ENCODE measurements at places on chromosomes 7 and 10.

DNA sequence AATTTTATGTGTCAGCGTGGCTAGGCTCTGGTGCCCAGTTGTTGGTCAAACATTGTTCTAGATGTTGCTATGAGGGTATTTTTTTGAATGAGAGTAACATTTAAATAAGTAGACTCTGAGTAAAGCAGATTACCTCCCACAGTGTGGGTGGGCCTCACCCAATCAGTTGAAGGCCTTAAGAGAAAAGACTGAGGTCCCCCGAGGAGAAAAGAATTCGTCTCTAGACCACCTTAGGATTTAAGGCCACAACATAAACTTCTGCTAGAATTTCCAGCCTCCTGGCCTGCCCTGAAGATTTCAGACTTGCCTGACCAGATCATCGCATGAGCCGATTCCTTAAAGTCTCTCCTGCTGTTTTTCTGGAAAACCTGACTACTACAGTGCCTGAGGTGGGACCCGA, 45.1 kb upstream of the SRGN start:
- no peak for DNase-seq

DNA sequence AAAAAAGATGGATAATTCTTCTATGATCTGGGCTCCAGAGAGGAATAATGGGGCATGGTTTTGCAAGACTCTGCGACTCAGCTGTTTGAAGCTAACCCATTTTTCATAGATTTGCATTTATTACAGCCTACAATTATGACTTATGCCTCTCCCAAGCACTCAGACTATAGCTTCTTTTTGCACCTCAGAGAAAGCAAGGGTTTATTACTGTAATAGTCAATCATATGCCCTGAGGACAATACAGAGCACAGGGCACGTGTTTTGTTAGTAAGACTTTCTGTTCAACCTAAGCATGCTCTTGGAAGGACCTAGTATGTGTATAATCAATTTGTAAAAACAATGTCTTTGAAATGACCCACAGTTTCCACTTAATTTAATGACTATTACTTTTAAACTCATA, 221.2 kb downstream of the PARD3 start:
- DNase-seq, result no peak

DNA sequence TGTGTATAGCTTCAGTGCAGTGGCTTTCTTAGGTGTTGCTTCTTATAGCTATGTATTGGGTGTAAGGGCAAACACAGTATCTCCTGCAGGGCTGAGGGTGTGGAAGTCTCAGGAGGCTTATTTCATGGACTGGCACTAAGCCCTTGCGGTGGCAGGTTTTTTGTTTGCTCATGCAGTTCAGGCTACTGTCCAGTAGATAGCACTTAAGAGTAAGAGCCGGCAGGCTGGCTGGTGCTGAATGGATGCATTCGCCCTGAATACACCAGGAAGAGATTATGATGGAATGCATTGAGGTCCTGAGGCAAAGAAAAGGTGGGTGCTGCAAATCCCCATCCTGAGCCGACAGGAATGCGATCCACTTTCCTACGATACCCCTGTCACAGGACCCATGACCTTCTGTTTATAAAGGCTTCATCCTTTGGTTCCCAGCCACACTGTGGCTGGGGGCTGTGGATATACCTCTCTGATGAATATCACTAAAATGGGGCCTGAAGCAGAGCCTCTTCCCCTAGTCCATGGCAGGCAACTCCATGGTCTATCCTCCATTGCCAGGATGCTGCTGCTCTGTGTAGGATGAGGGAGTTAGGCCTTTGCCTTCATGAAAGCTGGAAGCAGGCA, 44.9 kb downstream of the ANXA8 start:
- peak; percentile 52 for DNase-seq

- no peak for DNase-seq
Measured at GRCh38 chr10:101888251-101888949, 44.8 kb upstream of the KCNIP2 start.

- DNase-seq, result no peak
Measured at GRCh38 chr10:128297709-128298378, 171.6 kb upstream of the MKI67 start.

GRCh38 chr10:391305-391704, 256.1 kb downstream of the ZMYND11 start:
- DNase-seq, result peak; percentile 6

- DNase-seq, result no peak
Measured at GRCh38 chr7:2824026-2824677, 20.0 kb downstream of the GNA12 start.

DNA sequence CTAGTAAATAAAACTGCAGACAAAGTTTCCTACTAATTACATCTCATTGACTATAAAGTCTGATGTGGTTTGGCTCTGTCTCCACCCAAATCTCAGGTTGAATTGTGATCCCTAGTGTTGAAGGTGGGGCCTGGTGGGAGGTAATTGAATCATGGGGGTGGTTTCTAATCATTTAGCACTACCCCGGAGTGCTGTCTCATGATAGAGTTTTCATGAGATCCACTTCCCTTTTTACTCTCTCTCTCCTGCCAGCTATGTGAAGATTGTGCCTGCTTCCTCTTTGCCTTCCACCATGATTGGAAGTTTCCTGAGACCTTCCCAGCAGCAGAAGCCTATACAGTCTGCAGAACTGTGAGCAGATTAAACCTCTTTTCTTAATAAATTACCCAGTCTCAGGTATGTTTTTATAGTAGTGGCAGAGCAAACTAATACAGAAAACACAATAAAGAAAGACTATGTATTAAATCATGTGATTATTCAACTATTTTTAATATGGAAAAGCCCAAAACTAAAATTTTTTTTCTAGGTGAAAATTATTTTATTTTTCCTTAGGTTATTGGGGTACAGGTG, 232.1 kb downstream of the FZD1 start:
- DNase-seq, result no peak

- no peak for DNase-seq
Measured at GRCh38 chr10:103238506-103239252, 7.0 kb upstream of the RPEL1 start.

DNA sequence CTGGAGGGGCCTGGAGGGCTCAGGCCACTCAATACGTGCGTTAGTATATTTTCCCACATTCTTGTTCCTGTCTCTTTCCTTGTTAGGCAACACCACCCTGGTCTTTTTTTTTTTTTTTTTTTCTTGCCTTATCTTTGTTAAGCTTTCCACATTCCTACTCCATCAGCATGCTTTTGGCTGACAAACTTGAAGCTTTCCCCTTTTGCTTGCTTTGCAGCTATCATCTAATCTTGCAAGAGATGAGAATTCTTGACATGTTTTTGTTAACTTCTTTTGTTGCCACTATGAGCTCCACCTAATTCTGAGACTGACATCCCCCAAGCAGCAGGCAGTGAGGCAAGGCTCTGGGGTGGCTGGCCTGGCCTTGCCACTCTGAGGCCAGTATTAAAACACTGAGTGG, 52.5 kb upstream of the NRP1 start:
- no peak for DNase-seq

DNA sequence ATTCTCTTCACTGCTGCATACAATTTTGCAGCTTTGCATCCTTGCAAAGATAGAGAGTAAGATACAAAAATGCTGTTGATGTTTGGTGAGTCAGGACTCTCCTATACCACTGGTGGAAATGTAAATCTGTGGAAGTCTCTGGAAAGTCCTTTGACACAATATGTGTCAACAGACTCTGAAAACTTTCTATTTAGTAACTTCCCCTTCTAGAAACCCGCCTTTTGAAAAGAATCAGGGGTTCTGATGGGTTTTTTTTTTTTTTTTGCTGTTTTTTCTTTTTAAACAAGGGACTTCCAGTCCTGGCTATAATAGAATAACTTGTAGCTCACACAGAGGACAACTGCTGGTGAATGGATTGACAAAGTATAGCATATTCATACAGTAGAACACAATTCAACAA, 16.4 kb downstream of the NOD1 start:
- no peak for DNase-seq

- no peak for DNase-seq
Measured at GRCh38 chr7:112010109-112010508, 196.1 kb downstream of the DOCK4 start.

GRCh38 chr10:101573885-101574753, 13.9 kb downstream of the POLL start:
- DNase-seq, result no peak

DNA sequence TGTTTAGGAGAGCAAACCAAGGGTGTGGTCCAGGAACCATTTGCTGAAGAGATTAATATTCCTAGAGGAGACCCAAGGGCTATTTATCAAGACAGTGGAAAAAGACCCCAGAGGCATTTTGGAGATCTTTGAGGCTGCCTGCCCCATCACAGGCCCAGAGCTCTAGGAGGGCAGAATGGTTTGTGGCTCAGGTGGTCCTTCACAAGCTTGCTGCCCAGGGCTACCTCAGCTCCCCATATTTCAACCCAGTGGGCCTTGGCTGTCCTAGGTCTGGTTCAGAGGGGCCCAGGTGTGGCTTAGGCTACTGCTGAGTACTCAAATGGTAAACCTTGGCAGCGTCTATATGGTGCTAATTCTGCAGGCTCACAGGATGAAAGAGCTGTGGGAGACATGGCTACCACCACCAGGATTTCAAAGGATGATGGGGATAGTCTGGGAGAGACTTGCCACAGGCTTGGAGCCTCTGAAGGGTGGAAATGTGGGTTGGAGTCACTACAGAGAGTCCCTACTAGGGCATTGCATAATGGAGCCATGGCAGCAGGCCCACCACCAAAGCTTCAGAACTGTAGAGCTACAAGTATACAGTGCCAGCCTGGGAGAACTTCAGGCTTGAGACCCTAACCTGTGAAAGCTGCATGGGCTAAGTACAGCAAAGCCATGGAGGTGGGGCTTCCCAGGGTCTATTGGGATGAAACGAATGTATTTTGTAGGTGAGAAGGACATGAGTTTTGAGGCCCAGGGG, 24.3 kb downstream of the PTEN start:
- no peak for DNase-seq

DNA sequence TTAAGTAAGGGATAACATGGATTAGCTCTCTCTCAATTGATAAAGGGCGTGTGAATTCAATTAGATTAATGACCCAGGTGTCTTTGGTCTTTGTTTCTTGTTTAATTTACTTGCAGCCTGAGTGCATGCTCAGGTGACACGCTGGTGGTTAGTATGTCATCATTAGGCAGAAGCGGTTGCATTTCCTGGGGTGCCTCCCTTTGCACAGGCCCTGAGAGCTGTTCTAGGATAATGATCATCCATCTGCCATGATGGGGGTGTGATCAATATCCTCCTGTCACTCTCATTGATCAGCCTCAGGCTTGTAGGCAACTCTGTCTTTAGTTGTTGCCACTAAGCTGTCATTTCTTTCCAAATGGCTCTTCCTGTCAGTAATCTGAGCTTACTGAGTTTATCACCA, 99.6 kb upstream of the NPS start:
- no peak for DNase-seq

GRCh38 chr7:139094596-139094995, 14.9 kb downstream of the ZC3HAV1 start:
- DNase-seq, result no peak

- DNase-seq, result peak; percentile 18
Measured at GRCh38 chr10:132281915-132282666, 25.7 kb downstream of the STK32C start.

- DNase-seq, result no peak
Measured at GRCh38 chr10:52756966-52757365, 15.6 kb downstream of the MBL2 start.

DNA sequence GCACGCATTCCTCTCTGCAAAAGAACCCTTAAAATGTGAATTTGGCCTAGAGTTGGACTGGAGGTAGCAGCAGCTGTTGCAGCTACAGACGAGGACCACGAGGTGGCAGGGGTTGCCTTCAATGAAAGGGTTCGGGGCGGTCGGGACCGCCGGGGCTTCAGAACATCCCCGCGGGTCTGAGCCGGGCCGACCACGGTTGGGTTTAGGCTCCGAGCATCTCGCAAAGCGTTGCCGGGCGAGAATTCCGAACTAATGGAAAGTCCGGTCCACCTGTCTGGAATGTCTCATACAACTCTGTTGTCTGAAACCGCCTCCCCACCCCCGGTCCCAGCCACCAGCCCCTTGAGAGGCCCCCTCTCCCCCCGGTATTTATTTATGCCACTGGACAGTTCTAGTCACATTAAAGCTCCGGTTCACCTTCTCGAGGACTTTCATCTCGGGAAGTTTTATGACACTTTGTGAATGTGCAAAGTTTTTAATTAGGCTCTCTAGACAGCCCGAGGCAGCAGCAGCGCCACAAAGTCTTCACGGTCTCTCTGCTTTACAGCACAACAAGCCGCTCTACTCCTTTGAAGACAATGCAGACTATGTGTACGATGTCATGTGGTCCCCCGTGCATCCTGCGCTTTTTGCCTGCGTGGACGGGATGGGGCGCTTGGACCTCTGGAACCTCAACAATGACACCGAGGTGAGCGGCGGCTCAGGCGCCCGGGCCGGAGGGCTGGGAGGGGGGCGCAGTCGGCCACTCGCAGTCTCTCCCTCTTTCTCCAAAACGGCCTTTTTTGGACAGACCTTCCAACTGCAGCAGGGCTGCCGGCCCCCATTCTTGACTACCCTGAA, 246.2 kb downstream of the SLC25A13 start:
- peak; percentile 76 for DNase-seq

Data from NCI-H774 (cell line).